ENCODE measurements at places on chromosomes 7 and 10.
A peak's percentile ranks its signal among the peaks of the same experiment; 100 is the strongest.

- DNase-seq, result peak; percentile 76
Measured at GRCh38 chr7:24727154-24728120, 29.8 kb downstream of the GSDME start.

GRCh38 chr7:129882531-129882930, 70.2 kb downstream of the UBE2H start:
- peak; percentile 37 for DNase-seq

DNA sequence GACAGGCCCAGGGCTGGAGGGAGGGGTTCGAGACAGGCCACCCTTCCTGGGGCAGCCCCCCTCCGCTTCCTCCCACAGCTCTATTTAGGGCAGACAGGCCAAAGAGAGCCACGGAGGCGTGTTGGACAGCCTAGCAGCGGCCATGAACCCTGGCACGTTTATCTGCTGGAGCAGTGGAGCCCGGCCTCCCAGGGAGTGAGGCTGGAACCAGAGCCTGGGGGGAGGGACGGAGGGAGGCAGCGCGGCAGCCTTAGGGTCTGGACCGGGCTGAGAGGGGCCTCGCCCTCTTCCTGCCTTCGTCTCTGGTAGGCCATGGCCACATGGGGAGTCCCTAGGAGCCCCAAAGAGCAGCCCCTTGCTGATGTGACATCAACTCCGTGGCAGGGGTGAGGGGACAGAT, 17.1 kb downstream of the UNCX start:
- no peak for DNase-seq

DNA sequence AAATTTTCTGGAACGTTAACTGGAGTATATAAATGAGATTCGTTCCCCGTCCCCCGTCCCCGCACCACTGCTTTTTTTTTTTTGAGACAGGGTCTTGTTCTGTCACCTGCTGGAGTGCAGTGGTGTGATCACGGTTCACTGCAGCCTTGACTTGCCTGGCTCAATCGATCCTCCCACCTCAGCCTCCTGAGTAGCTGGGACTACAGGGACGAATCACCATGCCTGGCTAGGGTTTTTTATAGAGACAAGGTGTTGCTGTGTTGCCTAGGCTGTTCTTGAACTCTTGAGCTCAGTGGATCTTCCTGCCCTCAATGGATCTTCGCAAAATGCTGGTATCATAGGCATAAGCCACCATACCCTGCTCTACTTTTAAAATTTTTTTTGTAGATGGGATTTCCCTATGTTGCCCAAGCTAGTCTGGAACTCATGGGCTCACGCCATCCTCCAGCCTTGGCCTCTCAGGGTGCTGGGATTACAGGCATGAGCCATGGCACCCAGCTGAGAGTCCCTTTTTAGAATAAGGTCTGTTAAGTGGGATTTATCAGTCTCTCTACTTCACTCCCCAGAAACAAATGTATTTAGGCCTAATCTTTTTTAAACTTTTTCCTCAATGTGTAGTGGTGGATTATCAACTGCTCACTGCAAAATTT, 122.9 kb downstream of the LYZL1 start:
- DNase-seq, result peak; percentile 10

DNA sequence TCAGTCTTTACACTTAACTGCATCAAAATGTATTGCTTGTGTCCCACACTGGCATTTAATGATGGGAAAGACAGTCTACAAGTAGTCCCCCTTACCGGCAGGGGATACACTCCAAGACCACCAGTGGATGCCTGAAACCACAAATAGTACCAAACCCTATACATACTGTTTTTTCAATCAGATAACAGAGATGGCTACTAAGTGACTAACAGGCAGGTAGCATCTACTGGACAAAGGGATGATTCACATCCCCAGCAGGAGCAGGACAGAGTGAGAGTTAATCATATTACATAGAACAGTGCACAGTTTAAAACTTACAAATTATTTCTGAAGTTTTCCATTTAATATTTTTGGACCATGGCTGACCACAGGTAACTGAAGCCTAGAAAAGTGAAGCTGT, 13.2 kb downstream of the TMEM243 start:
- DNase-seq, result no peak

GRCh38 chr10:78531088-78531487, 497.4 kb downstream of the RPS24 start:
- DNase-seq, result no peak

DNA sequence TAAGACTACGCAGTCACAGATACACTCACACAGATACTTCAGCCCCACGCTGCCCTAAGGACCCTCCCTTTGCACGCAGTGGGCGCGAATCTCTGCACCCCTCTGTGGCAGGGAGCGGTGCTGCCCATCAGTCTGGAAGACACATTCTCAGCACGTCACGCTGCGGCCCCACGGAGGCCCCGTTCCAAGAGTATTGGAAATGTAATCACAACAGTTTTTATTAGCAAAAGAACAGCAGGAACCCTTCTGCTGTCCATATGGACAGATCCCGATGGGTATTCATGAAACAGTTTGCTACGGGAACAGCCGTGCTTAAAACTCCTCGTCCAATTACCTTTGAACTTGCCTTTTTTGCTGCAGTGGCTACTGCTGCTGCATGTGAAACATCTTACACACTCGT, 131.0 kb downstream of the RPS24 start:
- DNase-seq, result no peak

GRCh38 chr10:125868372-125868975, 12.6 kb downstream of the DHX32 start:
- peak; percentile 73 for DNase-seq

- no peak for DNase-seq
Measured at GRCh38 chr10:132816718-132817117, 30.8 kb upstream of the NKX6-2 start.

DNA sequence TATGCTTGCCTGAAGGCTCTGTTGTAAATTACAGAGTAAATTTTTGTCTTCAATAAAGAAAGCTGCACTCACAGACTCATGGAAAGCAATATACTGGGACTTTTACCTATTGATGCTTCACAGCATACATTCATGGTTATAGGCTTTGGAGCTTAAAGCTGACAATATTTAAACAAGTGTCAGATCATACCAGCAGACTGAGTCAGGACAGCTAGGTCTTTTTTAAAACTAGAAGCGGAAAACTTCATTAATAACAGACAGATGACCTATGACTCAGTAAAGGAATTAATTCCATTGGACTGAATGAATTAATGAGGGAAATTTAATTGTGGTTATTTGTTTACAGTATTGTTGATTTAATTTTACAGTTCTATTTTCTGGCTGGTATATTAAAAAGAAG, 165.8 kb upstream of the DGKB start:
- no peak for DNase-seq

GRCh38 chr10:42932116-42932515, 144.8 kb upstream of the RET start:
- no peak for DNase-seq

DNA sequence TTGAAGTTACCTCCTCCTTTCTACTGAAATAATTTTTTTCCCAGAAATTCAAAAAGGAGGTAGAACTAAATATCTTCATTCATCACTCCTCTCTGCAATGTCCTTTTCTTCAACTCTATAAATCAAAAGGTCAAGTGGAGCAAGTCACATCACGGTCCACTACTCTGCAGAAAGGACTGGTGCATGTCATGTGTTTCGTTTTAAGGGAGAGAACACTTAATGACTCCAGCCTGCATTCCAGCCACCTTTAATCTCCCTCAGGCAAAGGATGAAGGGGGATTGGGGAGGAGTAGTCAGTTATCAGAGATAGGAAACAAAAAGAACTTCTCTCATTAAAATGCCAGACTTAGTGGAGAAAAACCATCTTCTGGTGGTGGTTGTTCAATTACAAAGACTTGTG, 78.9 kb downstream of the ANK3 start:
- no peak for DNase-seq

- DNase-seq, result no peak
Measured at GRCh38 chr10:114576716-114577115, 81.4 kb downstream of the ABLIM1 start.

GRCh38 chr10:93548376-93549071, 17.9 kb upstream of the FFAR4 start:
- peak; percentile 23 for DNase-seq

DNA sequence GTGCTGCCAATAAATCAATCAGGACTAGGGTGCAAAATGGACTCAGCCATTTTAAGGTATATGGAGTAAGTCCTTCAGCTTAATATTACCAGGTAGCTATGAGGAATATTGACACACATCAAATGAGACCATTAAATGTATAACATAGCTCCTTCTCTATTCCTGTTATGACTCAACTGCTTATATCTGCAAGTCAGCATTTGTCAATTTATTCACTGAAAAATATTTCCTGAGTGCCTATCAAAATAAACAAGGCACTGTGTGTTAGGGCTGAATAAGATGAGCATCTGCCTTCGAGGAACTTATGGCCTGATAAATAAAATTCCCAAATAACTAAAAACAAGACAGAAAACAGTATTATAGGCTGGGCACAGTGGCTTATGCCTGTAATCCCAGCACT, 113.8 kb downstream of the CDK6 start:
- DNase-seq, result no peak

DNA sequence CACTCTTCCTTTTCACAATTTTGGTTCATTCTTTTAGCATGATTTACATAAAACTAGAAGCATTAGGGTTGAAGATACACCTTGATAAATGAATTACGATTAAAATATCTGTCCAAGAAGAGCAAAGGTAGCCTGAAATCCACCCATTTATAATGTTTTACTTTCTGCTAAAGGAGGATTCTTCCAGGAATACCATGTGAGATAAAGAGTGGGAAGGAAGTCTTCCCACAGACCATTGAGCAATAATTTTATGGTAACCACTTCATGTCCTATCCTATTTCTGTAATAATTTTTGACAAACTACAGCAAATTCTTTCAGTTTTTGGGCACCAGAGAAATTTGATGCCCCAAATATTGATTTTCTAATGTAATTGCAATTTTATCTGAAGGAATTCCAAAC, 150.6 kb upstream of the STEAP4 start:
- no peak for DNase-seq

- DNase-seq, result peak; percentile 92
Measured at GRCh38 chr10:70832852-70833528, 17.2 kb downstream of the SGPL1 start.

GRCh38 chr7:157543791-157544190, 207.0 kb downstream of the DNAJB6 start:
- DNase-seq, result no peak

DNA sequence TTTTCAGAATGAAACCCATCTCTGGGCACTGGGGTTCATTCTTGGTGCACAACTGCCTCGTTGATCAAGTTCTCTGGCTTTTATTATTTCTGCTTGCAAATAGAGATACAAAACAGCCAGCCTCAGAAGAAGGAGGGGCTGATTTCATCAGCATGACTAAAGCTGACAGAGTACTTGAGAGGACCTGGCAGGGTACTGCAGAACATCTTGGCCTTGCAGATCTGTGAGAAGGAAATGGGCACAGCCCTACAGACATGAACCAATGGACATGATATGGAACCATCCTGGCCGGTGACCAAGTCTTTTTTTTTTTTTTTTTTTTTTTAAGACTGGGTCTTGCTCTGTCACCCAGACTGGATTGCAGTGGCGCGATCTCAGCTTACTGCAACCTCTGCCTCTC, 240.6 kb downstream of the VTI1A start:
- DNase-seq, result peak; percentile 75

GRCh38 chr7:98872328-98872924, 2.6 kb upstream of the TMEM130 start:
- no peak for DNase-seq

GRCh38 chr7:8388257-8388625, 45.2 kb upstream of the NXPH1 start:
- DNase-seq, result no peak

DNA sequence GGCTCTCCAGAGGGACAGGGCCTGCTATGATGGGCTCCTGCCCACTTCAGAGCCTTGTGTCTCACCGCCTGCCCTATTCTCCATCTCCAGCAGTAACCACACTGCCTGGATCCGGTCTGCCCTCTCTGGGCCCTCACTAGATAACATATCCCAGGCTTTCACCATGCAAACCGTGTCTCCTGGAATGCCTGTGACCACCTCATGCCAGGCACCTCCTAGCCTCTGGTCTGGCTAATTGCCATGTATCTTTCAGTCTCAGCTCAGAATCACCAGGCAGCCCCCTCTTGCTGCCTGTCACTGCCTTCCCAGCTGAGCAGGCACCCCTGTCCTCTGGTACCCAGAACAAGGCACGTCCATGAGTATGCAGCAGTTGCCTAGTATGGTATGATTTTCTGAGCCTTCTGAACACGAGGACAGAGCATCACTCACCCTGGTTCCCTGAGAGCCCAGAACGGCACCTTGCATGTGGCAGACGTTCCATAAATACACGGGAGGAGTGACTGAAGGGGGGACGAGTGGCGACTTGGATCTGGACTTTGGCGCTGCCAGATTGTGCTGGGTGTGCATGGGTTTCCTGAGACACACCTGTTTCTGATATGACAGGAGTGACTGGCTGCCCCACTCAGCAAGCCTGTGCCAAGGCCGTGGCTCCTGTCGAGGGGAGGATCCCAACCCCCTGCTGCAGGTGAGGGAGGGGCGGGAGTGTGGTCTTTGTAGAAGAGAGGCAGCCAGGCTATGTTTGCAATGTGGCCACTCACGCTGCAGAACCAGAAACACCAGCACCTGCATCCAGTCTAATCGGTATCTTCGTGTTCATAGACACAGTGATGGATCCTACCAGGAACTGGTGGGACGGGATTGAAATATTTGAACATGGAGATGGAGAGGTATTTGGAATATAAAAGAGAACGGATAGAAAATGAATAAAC, 95.2 kb downstream of the VOPP1 start:
- no peak for DNase-seq

DNA sequence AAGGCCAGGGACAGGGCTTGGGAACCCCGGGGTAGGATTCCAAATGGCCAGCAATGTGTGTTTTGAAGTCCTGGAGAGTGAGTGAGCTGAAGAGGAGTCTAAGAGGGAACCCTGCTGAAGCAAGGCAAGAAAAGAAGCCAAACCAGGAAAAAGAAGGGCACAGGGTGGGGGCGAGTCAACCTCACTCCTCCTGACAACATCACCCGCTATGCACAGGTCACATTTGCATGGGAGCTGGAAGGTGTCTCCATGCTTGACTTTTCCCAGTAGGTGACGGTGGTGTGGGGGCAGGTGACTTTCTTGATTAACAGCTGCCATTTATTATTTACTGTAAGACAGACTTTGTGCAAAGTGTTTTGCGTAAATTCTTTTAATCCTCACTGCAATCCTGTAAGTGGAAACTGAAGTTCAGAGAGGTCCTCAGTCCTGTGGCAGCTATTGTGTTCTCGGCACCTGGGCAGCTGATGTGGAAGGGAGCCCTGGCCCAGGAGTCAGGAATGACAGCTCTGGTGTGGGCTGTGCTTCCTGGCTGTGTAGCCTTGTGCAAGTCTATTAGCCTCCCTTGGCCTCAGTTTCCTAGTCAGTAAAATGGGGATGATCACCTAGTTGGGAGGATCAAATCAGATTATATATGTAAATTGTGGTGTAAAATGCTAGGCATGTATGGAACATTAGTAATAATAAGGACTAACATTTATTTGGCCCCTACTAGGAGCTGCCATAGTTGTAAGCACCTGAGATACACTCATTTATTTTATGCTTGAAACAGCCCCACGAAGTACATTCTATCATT, 90.9 kb downstream of the SH3PXD2A start:
- DNase-seq, result no peak

DNA sequence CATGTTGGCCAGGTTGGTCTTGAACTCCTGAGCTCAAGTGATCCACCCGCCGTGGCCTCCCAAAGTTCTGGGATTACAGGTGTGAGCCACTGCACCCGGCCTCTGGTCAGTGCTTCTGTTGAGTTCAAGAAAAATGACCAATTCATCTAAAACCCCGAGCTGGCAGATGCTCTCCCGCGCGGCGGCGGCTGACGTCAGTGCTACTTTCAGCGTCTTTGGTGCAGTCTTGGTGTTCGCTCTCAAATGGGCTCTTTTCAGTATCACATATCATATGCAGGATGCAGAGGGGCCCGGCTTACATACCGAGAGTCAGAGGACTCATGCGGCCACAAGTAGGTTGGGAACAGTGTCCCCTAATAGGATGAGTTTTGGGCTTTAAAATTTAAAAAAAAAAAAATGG, 125.9 kb downstream of the CUX1 start:
- DNase-seq, result no peak

Measured in fibroblast of the aortic adventitia (primary cell).